ENCODE measurements at places on chromosomes 2 and 18. TPM values are rescaled to one million over a fixed set of nuclear protein-coding genes. Genes with fewer than 3 reads are reported as not detected.

GRCh38 chr18:11880586-11881304 is 27.4 kb downstream of the MPPE1 start:
- DNase-seq = no peak

DNA sequence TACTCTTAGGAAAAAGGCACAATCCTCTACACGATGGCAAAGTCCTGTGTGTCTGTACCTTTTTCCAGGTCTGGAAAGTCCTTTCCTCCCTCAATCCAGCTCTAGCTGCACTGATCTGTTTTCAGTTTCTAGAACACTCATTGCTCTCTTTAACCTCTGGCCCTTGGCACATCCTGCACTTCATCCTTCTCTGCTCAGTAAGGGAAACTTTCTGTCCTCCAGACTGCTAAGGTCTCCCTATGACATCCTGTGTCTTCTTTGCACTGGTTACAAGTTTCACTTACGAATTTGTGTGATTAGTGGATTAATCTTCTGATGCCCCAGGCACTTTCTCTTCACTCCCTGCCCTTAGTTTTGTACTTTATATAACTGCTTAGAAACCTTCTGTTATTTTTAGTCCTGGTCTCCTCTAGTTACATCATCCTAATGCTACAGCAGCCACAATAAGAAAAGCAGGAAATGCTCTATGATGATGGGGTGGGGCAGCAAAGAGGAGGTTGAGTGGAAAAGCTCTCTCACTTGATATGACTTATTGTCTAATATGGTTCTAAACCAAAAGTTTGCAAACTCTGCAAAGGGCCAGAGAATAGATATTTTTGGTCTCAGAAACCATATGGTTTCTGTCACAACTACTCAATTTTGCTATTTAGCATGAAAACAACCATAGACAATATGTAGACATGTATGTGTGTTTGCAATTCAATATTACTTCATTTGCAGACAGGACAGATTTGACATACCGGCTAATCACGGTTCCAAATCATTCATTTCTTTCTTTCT is 568.2 kb downstream of the THSD7B start:
- DNase-seq = no peak

DNA sequence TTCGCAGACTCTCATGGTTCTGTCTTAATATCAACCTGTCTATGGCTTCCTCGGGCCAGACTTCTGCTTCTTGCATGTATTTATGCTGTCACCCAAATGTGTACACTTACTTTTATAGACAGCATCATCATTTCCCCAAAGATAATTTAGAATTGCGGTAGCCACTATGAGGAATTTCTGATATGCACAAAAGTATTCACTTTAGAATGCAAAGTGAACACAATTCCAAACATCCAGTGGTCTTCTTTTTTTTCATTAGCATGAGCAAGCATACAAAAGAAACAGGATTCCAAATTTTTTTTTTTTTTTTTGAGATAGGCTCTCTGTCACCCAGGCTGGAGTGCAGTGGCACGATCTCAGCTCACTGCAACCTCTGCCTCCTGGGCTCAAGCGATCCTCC is 21.0 kb upstream of the MCFD2 start:
- no peak for DNase-seq

DNA sequence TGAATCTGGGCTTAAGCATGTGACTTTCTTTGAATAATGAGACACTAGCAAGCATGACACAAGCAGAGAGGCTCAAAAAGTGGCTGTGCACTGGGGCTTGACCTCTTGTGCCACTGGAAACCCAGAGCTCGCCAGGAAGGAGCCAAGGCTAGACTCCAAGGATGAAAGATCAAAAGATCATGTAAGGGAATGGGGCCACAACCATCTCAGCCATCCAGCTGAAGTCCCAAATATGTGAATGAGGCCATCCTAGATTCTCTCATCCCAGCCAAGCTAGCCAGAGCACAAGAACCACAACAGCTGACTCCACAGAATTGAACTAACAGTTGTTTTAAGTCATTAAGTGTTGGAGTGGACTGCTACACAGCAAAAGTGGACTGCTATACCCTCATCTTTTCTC is 288.1 kb downstream of the CCDC178 start:
- DNase-seq = no peak

GRCh38 chr2:217077831-217078407 is 218.1 kb upstream of the TNP1 start:
- DNase-seq = no peak

DNA sequence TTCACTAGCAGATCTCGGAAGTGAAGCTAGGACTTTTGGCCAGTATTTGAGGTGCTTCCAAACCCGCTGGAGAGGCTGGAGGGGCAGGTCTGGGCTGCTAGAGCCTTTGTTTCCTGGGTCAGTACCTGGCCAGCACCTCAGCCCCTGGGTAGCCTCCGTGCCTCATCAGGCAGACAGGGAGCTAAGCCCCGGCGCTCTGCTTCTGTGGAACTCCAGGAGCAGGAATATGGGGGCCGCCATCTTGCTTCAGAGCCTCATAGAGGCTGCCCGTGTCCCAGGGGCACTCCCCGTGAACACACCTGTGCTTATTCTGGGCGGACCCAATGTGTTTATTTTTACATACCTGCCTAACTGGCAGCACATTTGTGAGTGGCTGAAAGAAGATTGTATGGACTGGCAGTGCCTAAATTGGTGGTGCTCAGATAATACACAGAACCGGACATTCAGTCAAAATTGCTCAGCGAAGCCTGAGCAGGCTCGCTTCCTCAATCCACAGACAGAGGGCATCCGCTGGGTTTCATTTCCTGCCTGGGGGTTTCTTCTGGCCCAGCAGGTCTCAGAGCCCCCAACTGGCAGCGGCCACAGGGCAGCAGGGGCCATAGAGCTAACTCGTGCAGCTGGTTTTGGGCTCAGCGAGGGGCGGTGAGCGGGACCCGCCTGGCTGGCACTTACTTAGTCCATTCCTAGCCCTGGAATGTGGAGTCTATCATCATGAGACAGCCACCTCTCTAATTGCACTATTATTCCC is 176.8 kb upstream of the ALKAL2 start:
- DNase-seq = no peak

DNA sequence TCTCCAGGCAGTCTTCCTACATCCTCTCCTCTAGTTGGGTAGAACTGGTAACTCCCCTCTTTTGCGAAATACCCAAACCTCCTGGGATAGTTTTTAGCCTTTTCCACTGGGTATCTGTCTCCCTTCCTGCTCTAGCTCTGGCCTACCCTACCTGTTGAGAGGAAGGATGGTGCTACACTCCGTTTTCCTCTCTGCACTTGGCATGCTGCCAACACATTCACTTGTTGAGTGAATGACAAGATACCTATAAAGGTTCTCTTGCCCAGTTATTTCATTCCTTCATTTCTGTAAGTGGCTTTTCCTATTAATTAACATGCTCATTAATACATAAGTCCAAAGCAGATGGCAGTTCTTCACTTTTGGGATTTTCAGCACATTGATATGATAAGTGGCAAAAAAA is 293.8 kb downstream of the CNTNAP5 start:
- DNase-seq = no peak

- DNase-seq = no peak
Observed at GRCh38 chr2:228107846-228108245, 73.6 kb downstream of the SPHKAP start.

DNA sequence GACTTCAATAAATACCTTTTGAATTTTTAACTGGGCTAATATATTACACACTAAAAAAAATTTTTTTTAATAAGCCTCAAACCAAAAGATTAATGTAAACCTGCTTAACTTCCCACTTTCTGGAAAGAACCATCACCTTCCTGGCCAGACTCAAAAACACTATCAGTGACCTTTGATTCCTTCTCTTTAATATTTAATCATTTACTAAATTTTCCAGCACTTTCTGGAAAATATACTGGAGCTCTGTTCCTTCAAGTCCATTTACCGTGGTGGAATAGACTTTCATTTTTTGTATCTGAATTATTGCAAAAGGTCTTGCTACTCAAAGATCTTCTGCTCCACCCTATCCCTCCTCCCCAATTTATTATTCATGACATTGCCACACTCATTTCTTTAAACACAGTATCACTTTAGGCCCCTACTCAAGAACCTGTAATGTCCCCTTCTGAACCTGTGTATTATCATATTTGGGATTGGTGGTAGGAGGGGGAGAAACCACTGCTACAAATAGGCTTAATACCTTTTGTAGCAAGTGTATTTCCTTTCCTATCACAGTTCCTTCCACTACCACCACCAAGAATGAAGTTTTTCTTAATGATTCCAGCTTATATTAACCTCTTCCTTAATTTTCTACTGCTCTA is 7.4 kb downstream of the PPP4R3B start:
- no peak for DNase-seq

- DNase-seq = no peak
Observed at GRCh38 chr2:43890855-43891254, 52.1 kb downstream of the ABCG8 start.

- DNase-seq = no peak
Observed at GRCh38 chr2:22273853-22274252, 1111.1 kb upstream of the KLHL29 start.

DNA sequence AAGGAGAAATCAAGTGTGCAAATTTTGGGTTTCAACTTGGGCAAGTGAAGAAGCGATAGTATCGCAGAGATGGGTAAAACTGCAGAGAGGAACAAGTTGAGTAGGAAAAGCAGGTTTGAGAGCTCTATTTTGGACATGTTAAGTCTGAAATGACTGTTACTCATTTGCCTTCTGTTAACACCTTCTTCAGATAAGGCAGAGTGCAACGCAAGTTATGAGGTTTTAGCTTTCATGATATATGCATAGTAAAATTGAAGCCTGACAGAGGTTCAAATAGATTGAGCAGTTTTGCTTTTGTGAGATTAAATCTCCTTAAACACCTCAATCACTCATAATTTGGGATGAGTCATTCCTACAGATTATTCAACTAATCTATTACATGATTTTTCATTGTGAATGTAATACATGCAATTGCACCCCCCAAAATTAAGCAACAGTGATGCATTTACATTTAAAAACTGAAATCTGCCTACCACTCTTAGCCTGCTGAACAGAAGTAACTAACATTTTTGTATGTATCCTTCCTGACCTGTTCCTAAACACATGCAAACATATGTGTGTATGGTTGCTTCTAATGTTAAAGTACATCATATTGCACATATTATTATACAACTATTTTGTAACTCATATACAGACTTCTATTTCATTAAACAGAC is 575.4 kb downstream of the ARHGAP15 start:
- DNase-seq = no peak

GRCh38 chr2:10504370-10504993 is 56.4 kb upstream of the ODC1 start:
- DNase-seq = no peak

- DNase-seq = no peak
Observed at GRCh38 chr2:192307530-192307929, 112.8 kb upstream of the TMEFF2 start.

GRCh38 chr2:64910972-64911433 is 78.2 kb upstream of the SLC1A4 start:
- DNase-seq = no peak

DNA sequence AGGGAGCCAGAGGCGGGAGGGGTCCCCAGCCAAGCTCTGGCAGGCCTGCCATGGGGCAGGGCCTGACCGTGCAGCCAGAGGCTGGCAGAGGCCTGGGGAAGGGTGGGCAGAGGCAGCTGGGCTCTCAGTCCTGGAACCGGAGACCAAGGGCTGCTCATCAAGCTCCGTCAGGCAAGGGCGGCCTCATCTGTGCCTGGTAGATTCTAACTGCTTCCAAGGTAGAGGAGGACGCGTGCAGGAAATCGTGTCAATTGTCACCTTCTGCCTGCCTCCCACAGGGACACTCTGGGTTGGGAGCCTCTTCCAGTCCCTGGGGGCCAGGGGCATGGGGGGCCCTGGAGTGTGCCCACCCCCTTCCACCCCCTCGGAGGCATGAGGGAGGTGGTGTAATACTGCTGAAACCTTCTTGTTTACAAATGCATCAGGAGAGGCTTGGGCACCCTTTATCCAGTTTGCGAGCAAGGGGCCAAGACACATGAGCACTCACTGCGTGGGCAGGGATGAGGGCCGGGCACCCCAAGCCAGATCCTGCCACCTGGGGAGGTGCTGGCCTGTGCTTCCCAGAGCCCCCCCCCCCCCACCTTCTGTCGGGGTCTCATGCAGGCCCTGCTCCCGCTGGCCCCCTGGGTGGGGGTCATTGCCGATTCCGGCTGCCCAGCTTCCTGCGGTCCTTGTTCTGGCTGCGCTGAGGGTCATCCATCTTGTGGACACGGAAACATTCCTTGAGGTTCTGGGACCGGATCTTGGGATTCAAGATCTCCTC is 9.0 kb downstream of the SNORC start:
- no peak for DNase-seq

- DNase-seq = no peak
Observed at GRCh38 chr18:13369756-13370510, 151.4 kb downstream of the LDLRAD4 start.

GRCh38 chr18:3340015-3340681 is 78.2 kb downstream of the MYL12B start:
- DNase-seq = no peak

DNA sequence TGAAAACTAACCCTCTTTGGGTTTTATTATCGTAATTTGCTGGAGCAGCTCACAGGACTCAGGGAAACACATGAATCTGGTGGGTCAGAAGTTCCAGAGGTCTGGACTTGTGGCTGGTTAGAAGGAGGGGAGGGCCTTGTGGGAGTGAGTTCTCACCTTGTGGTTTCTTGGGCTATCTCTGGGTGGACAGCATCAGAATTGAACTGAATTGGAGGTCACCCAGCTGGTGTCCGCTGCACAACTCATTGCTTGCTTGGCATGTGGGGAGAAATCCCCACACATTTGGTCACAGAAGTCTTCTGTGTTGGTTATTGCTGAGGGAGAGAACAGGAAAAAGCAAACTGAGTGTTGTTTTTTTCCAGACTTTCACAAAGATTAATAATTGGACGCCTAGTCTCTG is 27.5 kb downstream of the ZNF892 start:
- DNase-seq = no peak

DNA sequence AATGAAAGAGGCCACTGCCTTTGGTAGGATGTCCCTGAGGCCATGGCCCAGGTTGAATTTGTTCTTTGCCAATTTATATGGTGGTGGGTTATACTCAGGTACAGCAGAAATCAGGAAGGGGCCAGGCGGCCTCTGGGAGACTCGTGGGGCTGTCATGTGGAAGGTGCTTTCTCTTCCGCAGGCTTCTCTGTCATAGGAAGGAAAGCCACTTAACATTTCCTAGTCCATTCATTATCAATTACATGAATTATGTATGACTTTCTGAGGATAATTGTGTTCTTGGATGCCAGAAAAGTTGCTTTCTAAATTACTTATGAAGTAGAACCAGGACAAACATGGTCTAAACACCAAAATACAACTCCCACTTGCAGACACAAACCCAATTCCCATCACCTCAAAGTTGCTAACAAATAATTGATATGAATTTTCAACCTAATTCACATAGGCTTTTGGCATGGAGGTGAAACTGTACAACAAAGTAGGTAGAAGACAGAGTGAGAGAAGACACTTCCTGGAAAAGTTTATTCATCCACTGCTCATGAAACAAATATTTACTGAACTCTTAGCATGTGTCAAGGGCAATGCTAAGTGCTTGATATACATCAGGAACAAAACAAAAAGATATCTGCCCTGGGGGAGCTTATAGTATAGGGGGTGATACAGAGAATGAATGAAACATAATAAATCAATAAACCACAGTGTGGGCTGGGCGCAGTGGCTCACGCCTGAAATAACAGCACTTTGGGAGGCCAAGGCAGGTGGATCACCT is 50.5 kb upstream of the CHMP1B start:
- DNase-seq = no peak

- DNase-seq = no peak
Observed at GRCh38 chr2:203900253-203900652, 32.7 kb downstream of the CTLA4 start.

Gene IL36RN
- total RNA-seq = not detected

Gene DLGAP1
- total RNA-seq = 13.6 TPM

Gene GCKR
- 0.61 TPM for total RNA-seq

Gene WBP1
- 109 TPM for total RNA-seq

Gene POU3F3
- 0.54 TPM for total RNA-seq

Gene ZC3H6
- total RNA-seq = 14.0 TPM

Gene C2orf42
- 11.0 TPM for total RNA-seq

Gene TEX44
- total RNA-seq = not detected

Gene ENOSF1
- total RNA-seq = 9.7 TPM

Data from glutamatergic neuron (in vitro differentiated cells).